ENCODE measurements at places on chromosomes 3 and 15.

DNA sequence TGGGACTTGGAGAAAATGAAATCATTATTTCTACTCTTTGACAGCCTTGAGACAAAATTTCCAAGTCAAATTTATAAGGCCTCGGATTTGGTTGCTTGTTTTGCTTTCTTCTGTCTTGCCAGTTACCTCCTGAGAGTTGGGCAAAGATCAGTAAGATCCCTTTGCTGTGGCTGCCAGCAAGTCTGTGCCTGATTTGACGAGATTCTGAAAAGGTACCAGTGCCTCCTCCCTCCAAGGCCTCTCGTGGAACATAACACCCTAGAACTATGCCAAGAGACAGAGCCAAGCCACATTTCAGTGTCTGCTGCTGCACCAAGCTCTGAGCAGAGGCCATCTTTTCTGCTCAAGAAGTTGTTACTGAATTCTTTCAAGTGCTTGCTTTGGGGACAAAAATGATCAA is 61.0 kb downstream of the GTPBP8 start:
- DNase-seq = no peak

DNA sequence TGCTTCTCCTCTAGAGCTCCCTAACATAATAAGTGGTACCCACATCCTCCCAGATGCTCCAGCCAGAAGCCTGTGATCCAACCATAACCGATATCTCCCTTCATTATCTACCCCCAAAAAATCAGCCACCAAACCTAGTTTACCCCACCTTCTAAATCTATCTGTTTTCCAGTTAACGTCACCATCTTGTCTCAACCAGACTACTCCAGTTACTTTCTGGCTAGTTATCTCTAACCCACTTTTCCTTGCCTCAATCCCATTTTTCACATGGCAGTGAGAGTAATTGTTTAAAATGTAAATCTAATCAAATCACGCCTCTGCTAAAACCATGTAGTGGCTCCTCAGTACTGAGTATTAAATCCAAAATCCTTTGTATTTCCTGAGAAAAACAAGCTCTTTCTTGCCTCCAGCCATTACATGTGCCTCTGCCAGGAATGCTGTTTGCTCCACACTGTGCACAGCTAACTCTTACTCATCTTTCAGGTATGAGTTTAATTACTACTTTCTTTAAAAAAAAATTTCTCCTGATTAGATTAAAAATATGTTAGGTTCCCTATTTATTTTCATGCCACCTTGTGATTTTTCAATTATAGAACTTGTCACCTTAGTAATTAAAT is 15.4 kb downstream of the CCDC54 start:
- no peak for DNase-seq

DNA sequence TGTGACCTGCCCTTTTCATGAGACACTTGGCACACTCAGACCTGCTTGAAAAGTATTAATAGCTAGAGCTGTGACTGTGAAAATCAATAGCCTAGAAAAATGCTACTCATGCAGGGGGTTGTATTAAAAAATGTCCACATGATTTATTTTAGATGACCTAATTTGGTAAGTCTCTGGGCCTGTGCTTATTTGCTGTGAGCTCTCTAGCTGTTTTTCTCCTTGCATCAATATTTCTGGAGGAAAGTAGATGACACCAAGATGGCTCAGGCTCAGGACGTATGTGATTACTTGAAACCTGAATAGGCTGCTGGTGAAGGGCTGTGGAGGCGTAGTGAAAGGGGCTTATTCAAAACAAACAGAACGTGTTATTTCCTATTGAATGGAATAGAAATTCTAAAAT is 29.5 kb downstream of the KCNAB1 start:
- no peak for DNase-seq

DNA sequence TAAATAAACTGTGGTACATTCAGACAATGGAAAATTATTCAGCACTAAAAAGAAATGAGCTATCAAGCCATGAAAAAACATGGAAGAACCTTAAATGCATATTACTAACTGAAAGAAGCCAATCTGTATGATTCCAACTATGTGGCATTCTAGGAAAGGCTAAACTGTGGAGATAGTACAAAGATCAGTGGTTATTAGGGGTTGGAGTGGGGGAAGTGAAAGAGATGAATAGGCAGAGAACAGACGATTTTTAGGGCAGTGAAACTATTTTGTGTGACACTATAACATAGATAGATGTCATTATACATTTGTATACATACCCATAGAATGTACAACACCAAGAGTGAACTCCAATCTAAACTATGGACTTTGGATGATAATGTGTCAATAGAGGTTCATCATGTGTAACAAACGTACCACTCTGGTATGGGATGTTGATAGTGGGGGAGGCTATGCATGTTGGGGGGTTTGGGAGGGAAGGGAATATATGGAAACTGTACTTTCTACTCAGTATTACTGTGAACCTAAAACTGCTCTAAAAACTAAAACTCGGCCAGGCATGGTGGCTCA is 29.0 kb downstream of the RAB27A start:
- no peak for DNase-seq
